NCI-H2107 (cell line): ENCODE measurements at places on chromosomes 3 and 15.

DNA sequence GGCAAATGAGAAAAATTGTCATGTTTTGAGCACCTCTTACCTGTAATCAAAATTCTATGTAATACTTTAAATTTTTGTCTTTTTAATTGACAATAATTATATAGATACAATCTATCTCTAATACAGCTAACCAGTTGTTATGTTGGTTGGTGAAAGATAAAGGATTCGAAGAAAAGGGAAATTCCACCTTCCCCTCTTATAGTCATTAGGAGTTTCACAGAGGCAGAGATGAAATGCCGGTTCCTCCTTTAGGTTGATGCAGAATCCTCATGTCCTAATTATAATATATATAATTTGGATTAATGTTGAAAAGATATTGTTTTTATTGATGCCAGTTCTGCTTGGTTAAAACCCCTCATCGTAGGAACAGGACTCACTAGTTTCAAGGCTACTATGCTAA lies 67.1 kb downstream of the LRCH3 start:
- no peak for DNase-seq

GRCh38 chr15:38401701-38402100 lies 52.2 kb upstream of the FAM98B start:
- no peak for DNase-seq

GRCh38 chr3:108221393-108221792 lies 831 bp downstream of the IFT57 start:
- DNase-seq: no peak

DNA sequence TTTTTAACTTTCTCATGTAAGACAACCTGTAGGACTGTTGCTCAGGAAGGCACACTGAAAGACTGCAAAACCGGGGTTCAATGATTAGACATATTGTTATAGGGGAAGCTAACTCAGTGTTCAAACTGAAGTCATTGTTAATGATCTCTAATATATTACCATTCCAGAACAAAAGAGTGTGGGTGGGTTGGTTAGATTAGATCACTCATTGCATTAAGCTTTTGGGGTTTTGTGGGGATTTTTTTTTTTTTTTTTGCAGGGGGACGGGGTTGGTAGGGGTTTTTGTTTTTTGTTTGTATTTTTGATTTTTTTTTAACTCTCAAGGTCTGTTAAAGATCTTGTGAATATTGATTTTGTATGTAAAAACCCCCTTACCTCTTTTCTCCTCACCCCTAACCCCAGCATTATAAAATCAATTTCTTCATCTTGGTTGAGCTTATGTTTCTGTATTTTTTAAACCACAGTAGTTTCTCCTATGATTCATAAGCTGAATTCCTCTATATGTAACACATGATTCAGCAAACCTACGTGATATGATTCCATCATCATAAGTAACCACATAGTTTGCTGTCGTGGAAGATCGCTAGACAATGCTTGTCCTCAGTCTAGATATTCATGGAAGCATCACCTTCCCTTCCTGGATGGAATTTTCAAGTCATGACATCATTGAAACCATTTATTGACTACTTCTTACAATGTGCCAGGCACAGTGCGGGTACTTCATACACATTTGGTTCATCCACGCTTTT lies 544.1 kb upstream of the MDFIC2 start:
- no peak for DNase-seq

DNA sequence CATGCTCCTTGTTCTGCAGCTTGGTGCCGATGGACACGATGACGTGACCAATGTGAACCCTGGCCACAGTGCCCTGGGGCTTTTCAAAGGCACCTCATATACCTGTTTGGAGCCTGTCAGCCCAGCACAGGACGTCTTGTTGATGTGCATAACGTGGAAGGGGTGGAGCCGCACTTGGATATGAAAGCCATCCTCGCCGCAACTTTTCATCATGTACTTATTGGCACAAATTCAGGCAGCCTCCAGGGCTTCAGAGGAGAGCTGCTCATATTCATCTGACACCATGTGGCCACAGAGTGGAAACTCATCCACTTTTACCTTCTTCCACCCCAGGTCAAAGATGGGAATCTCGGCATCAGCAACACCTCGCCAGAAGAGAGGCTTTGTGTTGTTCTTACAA lies 24.7 kb downstream of the POPDC2 start:
- no peak for DNase-seq

GRCh38 chr15:70362350-70362749 lies 264.6 kb upstream of the TLE3 start:
- DNase-seq: no peak

DNA sequence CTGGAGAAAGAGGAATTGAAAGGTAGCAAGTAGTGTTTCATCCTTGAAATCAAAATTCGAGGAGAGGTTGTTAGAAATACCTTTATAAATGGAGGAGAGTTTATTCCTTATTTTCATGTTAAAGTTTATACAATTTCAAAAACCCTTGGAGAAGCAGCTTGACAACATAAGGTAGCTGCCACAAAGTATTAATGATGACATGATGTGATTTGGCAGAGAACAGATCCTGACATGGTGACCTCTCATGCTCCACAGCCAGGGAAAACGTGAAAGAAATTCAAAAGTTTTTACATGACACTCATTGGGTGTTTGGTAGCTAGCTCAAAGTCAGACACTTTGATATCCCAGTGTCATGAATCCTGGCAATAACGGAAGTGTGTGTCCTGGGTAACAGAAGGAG lies 320.8 kb downstream of the GBE1 start:
- DNase-seq: no peak

GRCh38 chr3:115931581-115931980 lies 308.3 kb downstream of the GAP43 start:
- DNase-seq: no peak
